RWPE2 (cell line): ENCODE measurements at places on chromosomes 2 and 18.
A peak's percentile ranks its signal among the peaks of the same experiment; 100 is the strongest.

DNA sequence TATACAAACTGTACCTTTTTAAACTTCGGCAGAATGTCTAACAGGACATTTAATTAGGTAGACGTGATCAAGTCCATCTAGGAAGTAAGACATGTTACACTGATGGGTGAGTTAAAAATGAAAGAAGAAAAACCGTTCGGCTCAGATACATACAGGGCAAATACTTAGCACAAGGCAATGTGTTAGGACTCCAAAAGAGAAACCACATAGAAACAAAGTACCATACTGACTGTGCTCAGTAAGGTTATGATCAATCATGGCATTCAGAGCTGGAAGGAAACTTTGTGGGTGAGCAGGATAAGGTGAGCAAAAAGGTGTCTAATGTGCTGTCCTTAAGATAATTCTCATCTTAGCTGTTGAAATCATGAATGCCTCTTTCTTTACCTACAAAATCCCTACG is 211.9 kb downstream of the STK39 start:
- no peak overlapping the region for H3K27ac ChIP-seq
- H3K36me3 ChIP-seq = no peaks in the 10 kb centered on the region; the same call in 1 of the 2 replicates
- no peaks in the 10 kb centered on the region for H3K27me3 ChIP-seq

DNA sequence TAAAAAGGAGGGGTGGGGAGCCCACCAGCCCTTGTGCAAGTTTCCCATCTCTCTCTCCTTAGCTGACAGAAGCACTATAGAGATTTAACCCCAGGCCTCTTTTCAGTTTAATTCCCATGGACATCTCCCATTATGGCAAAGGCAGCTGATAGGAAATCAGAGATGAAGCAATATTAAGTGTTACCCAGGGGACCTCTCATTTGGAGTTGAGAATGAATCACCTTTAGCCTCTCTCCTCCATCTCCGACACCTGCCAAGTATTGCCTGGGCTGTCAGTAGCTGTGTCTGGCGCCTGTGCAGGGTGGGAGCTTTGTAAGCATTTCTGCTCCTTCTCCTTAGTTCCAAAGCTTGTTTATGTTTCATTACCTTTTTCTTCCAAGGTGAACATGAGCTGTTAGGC is 109.0 kb downstream of the AQP4 start:
- peaks cover 7% of the 10 kb centered on the region for H3K4me1 ChIP-seq
- no peak overlapping the region for H3K4me3 ChIP-seq
- peak overlapping the region; percentile 15 for H3K27ac ChIP-seq

- no peak overlapping the region for H3K27ac ChIP-seq
- no peaks in the 10 kb centered on the region for H3K27me3 ChIP-seq
- H3K36me3 ChIP-seq = peaks cover 86% of the 10 kb centered on the region
- peaks cover 8% of the 10 kb centered on the region for H3K4me1 ChIP-seq
These were observed 49.9 kb downstream of the ITGB1BP1 start for GRCh38 chr2:9373476-9373875.

GRCh38 chr18:56468396-56468795 is 170.0 kb downstream of the TXNL1 start:
- H3K27me3 ChIP-seq = no peaks in the 10 kb centered on the region
- H3K27ac ChIP-seq = no peak overlapping the region
- no peak overlapping the region for H3K4me3 ChIP-seq
- no peak for DNase-seq
- H3K36me3 ChIP-seq = no peaks in the 10 kb centered on the region
- no peaks in the 10 kb centered on the region for H3K4me1 ChIP-seq

DNA sequence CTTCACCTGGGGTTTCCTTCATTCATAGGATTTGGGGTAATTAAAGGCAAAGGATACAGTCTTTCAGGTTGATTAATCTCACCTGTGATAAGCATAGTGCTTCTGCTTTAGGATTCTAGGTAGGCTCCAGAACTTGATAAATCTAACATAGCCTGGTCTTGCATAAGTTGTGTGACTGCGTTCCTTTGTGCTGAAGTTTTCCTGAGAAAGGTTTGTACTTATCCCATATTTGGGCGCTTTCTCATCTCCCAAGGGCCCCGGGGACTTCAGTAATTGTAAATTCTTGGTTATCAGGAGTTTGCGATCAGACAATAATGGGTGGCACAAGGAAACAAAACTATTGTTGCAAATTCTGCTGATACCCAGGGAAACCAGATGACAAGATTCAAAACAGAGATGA is 53.1 kb downstream of the MTCL1 start:
- H3K27ac ChIP-seq = peak overlapping the region; percentile 26
- H3K27me3 ChIP-seq = no peaks in the 10 kb centered on the region
- DNase-seq = no peak
- H3K4me1 ChIP-seq = peaks cover 9% of the 10 kb centered on the region
- H3K36me3 ChIP-seq = peaks cover 37% of the 10 kb centered on the region
- H3K4me3 ChIP-seq = no peak overlapping the region

GRCh38 chr2:18232731-18233438 is 327.6 kb downstream of the RDH14 start:
- H3K27ac ChIP-seq = no peak overlapping the region
- peaks cover 9% of the 10 kb centered on the region for H3K4me1 ChIP-seq
- no peaks in the 10 kb centered on the region for H3K36me3 ChIP-seq
- no peak for DNase-seq
- no peaks in the 10 kb centered on the region for H3K27me3 ChIP-seq
- H3K4me3 ChIP-seq = no peak overlapping the region

DNA sequence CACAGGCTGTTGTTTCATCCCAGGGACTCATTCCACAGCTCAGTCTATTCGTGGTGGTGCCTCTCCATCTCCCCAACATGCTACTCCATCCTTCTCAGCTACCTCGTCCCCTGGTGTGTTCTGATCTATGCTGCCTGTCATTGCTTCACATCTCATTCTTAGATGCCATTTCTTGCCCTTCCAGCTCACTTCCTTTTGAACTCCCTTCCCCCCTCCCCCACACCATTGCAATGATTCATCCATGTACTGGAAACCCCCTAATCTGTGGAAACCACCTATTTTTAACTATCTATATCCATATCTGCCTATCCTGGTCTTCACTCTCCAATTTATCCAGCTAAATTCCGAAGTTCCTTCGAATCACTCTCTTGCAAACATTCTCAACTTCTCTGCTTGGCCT is 65.7 kb upstream of the PARD3B start:
- no peaks in the 10 kb centered on the region for H3K27me3 ChIP-seq
- no peaks in the 10 kb centered on the region for H3K4me1 ChIP-seq
- H3K4me3 ChIP-seq = no peak overlapping the region
- no peak overlapping the region for H3K27ac ChIP-seq

GRCh38 chr2:50509852-50510251 is 522.1 kb downstream of the NRXN1 start:
- no peak overlapping the region for H3K27ac ChIP-seq
- H3K4me1 ChIP-seq = no peaks in the 10 kb centered on the region
- no peaks in the 10 kb centered on the region for H3K36me3 ChIP-seq
- H3K4me3 ChIP-seq = no peak overlapping the region
- DNase-seq = no peak

DNA sequence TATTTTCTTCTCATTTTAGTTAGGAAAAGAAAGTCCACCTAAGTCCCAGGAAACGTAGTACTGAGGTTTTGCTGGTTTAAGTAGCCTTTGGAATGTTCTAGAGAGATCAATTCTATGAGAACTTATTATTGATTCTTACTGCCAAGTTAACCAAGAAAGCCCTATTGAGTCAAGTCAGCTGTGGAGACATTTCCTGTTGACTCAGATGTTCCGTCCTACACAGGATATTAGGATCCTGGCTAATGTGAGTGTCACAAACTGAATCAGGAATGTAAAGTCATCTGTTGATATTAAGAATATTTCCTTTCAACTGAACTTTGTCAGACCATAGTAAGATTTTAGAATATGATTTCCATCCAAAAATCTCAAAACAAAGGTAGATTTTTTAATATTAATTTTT is 654.3 kb downstream of the LRRTM4 start:
- no peak for DNase-seq
- H3K4me3 ChIP-seq = no peak overlapping the region
- H3K4me1 ChIP-seq = peaks cover 9% of the 10 kb centered on the region
- H3K36me3 ChIP-seq = no peaks in the 10 kb centered on the region
- no peak overlapping the region for H3K27ac ChIP-seq

DNA sequence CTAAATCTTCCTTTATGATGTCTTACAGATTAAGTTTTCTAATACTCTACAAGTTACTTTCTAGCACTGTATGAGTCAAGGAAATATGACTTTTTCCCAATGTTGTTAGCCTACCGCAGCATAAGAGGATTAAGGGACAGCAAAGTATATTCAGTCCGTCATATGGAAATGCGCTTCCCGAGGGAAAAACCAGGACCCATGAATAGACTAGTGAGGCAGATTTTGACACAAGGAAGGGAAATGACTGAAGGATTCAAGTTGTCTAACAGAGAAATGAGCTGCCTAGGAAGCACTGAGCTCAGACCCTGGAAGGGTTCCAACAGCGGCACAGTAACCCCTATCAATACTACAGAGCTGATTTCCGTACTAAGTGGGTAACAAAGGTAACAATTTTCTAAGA is 12.0 kb downstream of the SEPTIN10 start:
- no peak for DNase-seq
- no peak overlapping the region for H3K27ac ChIP-seq
- H3K4me1 ChIP-seq = peaks cover 24% of the 10 kb centered on the region
- 0 out of 2 replicates have a peak, but pooled peaks cover 2% of the 10 kb centered on the region for H3K36me3 ChIP-seq
- H3K4me3 ChIP-seq = no peak overlapping the region
- no peaks in the 10 kb centered on the region for H3K27me3 ChIP-seq
